B cell (primary cell): ENCODE measurements at places on chromosomes 6 and 20. TPM values are rescaled to one million over a fixed set of nuclear protein-coding genes. Genes with fewer than 3 reads are reported as not detected.

Gene HUS1B
- 2.9 and 4.1 TPM in 2 replicates for total RNA-seq

- H3K27ac ChIP-seq: no peak overlapping the region
- no peak overlapping the region for H3K4me3 ChIP-seq
- H3K36me3 ChIP-seq: no peaks in the 10 kb centered on the region
- no peaks in the 10 kb centered on the region for H3K4me1 ChIP-seq
Measured at GRCh38 chr6:17032590-17032987, 69.3 kb upstream of the STMND1 start.

Gene APOM
- total RNA-seq: 2.6 and 3.6 TPM in 2 replicates

GRCh38 chr20:5085380-5085779, 34.4 kb downstream of the PCNA start:
- peaks cover 3% of the 10 kb centered on the region for H3K36me3 ChIP-seq
- DNase-seq: no peak
- no peak overlapping the region for H3K27ac ChIP-seq
- peaks cover 30% of the 10 kb centered on the region for H3K4me1 ChIP-seq
- no peak overlapping the region for H3K4me3 ChIP-seq

GRCh38 chr6:108562503-108562993, 1.8 kb downstream of the FOXO3 start:
- peaks cover 47% of the 10 kb centered on the region for H3K4me1 ChIP-seq
- no peaks in the 10 kb centered on the region for H3K27me3 ChIP-seq
- peaks cover 5% of the 10 kb centered on the region for H3K36me3 ChIP-seq

GRCh38 chr20:32480371-32481241, 104.5 kb downstream of the NOL4L start:
- H3K27ac ChIP-seq: no peak overlapping the region
- H3K4me1 ChIP-seq: peaks cover 37% of the 10 kb centered on the region
- no peaks in the 10 kb centered on the region for H3K36me3 ChIP-seq
- H3K27me3 ChIP-seq: no peaks in the 10 kb centered on the region

GRCh38 chr6:15410752-15411151, 164.9 kb downstream of the JARID2 start:
- DNase-seq: no peak
- H3K36me3 ChIP-seq: peaks cover 12% of the 10 kb centered on the region
- no peaks in the 10 kb centered on the region for H3K27me3 ChIP-seq
- no peak overlapping the region for H3K4me3 ChIP-seq
- no peak overlapping the region for H3K27ac ChIP-seq
